ENCODE measurements at places on chromosomes 1 and 21. TPM values are rescaled to one million over a fixed set of nuclear protein-coding genes. Genes with fewer than 3 reads are reported as not detected.
A peak's percentile ranks its signal among the peaks of the same experiment; 100 is the strongest.

DNA sequence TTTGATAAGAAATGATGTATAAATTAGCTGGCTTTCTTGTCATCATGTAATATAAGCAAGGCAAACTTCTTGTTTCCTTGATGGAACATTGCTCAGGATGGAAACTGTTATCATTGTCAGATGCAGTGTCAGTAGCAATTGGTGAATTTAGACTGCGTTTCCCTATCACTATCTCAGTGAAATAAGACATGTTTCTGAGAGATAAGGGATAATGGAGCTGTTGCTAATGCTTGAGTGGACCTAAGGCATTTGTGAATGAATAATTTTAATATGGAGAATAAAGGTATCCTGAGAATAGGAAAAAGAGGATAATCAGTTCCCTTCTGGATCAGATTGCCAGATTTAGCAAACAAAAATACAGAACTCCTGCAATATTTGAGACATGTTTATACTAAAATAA is 160.9 kb downstream of the HLX start:
- H3K27me3 ChIP-seq: no peaks in the 10 kb centered on the region
- no peaks in the 10 kb centered on the region for H3K4me1 ChIP-seq
- no peaks in the 10 kb centered on the region for H3K36me3 ChIP-seq
- H3K4me3 ChIP-seq: no peak overlapping the region
- no peak overlapping the region for H3K27ac ChIP-seq
- DNase-seq: no peak

GRCh38 chr1:182149411-182149965 is 88.0 kb upstream of the ZNF648 start:
- H3K27me3 ChIP-seq: no peaks in the 10 kb centered on the region
- no peak overlapping the region for H3K4me3 ChIP-seq
- no peaks in the 10 kb centered on the region for H3K4me1 ChIP-seq

- H3K27me3 ChIP-seq: peaks cover 85% of the 10 kb centered on the region
- H3K4me1 ChIP-seq: no peaks in the 10 kb centered on the region
- H3K36me3 ChIP-seq: no peaks in the 10 kb centered on the region
These were observed 80.6 kb downstream of the DISP3 start for GRCh38 chr1:11559591-11559970.

- peaks cover 6% of the 10 kb centered on the region for H3K4me1 ChIP-seq
- H3K27me3 ChIP-seq: no peaks in the 10 kb centered on the region
- no peak overlapping the region for H3K27ac ChIP-seq
- H3K36me3 ChIP-seq: no peaks in the 10 kb centered on the region
- no peak for DNase-seq
These were observed 5.1 kb downstream of the IBA57 start for GRCh38 chr1:228170666-228171065.

DNA sequence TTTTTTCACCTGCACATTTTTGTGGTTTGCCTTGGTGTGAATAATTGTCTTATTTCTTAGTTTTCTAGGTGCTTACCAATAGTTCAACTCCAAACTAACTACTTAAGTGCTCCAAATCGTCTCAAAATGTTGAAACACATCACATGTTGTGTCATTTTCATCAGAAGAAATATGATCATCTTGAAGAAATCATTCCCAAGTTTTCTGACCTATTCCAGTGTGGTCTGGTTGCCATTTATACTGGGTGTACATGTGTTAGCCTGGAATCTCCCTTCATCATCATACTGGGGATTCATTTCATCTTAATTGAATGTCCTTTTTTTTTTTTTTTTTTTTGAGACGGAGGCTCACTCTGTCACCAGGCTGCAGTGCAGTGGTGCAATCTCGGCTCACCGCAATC is 67.0 kb downstream of the EIF2B3 start:
- no peak overlapping the region for H3K27ac ChIP-seq
- no peaks in the 10 kb centered on the region for H3K4me1 ChIP-seq
- H3K36me3 ChIP-seq: no peaks in the 10 kb centered on the region
- DNase-seq: no peak

DNA sequence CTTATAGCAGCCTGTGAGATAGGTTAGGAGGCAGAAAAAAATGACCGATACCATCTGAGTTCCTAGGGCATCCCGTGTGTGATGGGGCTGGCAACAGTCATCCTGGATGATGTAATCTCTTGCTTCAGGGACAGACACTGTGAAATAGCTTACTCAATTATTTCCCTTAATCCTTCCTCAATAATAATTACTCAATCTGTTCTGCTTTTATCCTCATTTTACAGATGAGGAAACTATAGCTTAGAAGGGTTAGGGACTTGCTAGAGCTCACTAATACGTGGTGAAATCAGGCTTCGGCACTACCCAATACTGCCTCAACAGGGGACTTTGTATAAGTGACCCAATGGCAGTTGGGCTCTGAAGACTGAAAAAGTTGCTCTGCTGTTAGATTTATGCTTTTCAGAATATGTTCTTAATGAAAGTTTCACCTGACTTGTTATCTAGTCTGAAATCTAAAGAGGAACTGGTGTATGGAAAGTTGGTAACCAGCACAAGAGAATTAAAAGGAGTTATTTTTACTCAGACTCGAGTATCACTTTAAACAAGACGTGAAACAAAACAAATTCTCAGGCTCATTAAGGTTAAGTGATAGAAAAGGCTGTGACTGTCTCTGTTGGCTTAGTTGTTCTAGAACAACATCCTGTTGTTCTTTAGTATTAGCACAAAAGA is 14.4 kb downstream of the CD55 start:
- no peaks in the 10 kb centered on the region for H3K36me3 ChIP-seq
- H3K27me3 ChIP-seq: peaks cover 14% of the 10 kb centered on the region
- H3K4me3 ChIP-seq: no peak overlapping the region
- DNase-seq: peak; percentile 11
- no peaks in the 10 kb centered on the region for H3K4me1 ChIP-seq

DNA sequence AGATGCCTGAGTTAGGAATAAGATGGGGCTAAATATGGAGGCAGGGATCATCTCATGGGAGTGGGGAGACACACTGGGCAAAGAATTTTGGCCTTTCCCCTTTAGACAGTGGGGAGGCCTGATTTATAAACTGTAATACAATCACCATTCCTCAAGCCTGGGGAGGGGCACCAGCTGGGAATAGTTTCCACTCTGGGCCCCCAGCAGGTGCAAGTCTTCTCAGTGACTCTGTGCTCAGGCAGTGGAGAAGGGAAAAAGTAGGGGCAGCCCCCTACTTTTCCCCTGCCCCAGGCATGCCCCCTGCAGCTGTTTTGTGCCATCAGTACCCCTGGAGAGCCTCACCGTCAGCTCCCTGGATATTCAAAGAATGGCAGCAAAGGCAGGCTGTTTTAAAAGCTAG is 19.1 kb downstream of the COA7 start:
- no peaks in the 10 kb centered on the region for H3K27me3 ChIP-seq
- H3K36me3 ChIP-seq: no peaks in the 10 kb centered on the region
- H3K4me3 ChIP-seq: no peak overlapping the region
- H3K4me1 ChIP-seq: peaks cover 12% of the 10 kb centered on the region
- no peak overlapping the region for H3K27ac ChIP-seq
- no peak for DNase-seq

DNA sequence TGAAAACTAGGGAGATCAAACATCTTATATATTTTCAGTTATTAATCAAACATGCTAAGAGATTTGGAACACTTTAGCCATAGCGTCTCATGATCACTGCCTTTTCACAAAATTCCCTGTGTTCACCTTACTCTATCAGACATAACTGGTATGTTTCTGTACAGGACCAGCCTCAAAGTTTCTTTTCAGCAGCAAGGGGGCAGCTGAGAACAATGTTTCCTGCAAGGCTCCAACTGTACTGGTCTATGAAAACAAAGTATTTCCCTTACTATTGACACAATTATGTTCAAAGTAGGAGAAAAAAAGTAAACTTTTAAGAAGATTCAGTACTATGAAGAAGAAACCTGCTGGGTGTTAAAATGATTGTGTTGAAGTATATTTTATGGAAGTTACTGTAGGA is 98.5 kb downstream of the ATF6 start:
- H3K27ac ChIP-seq: no peak overlapping the region
- DNase-seq: peak; percentile 33
- no peaks in the 10 kb centered on the region for H3K27me3 ChIP-seq
- H3K4me1 ChIP-seq: peaks cover 5% of the 10 kb centered on the region
- H3K36me3 ChIP-seq: peaks cover 7% of the 10 kb centered on the region

GRCh38 chr1:2810899-2811532 is 9.5 kb upstream of the TTC34 start:
- H3K27me3 ChIP-seq: peaks cover 18% of the 10 kb centered on the region
- H3K36me3 ChIP-seq: no peaks in the 10 kb centered on the region
- DNase-seq: no peak
- H3K27ac ChIP-seq: no peak overlapping the region

DNA sequence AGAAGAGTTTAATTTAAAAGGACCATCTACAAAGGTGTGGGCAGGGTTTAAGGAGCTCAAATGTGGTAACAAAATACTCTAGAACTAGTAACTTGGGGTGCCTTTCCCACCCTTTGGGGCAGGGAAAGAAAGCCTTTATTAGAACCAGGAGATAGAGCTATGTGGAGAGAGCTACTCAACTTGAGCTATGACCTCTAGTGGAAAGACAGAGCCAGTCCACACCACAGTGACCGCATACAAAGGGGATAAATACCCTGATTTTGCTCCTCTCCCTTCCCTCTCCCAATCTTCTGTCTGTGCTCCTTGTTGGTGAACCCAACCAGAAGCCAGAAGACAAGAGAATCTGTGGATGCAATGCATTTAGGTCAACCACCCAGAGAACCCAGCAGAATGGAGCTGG is 54.4 kb upstream of the JAK1 start:
- H3K4me3 ChIP-seq: no peak overlapping the region
- peaks cover 19% of the 10 kb centered on the region for H3K4me1 ChIP-seq
- no peak for DNase-seq
- no peaks in the 10 kb centered on the region for H3K36me3 ChIP-seq
- no peaks in the 10 kb centered on the region for H3K27me3 ChIP-seq

- DNase-seq: no peak
- H3K27ac ChIP-seq: no peak overlapping the region
- no peaks in the 10 kb centered on the region for H3K36me3 ChIP-seq
- no peaks in the 10 kb centered on the region for H3K4me1 ChIP-seq
These were observed 111.1 kb downstream of the CLEC20A start for GRCh38 chr1:178385662-178386061.

DNA sequence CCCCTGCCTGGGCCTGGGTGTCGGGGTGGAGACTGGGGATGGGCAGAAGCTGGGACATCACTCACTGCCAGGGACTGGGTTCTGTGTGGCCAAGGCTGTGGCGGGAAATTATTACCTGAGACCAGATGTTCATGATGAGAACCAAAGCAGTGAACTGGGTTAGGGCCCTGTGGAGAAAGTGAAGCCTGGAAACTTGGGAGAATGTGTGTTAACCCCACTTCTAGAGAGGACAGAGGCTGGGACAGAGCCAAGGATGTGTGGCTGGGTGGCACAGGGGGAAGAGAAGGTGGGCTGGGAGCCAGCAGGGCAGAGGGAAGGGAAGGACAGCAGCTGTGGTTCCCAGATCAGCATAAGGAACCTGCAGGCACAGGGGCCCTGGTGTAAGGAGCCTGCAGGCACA is 31.3 kb downstream of the CNIH3 start:
- DNase-seq: no peak
- H3K36me3 ChIP-seq: no peaks in the 10 kb centered on the region

DNA sequence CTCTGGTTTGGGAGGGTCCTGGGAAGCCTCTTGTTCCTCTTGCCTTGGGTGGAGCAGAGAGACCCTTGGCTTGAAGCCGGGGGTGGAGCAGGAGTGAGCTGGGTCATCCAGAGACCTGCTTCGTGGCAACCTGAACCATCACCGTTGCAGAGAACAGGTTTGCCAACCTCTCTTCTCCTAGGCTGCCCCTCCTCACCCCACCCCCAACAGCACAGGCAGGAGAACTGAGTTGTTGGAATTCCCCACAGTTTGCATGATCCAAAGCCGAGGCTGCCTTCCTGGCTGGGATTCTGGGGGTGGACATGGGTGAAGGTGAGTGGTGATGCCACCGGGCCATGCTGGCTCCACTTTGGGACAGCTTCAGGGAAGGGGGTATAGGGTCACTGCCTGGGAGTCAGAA is 2.2 kb downstream of the WNT4 start:
- H3K27ac ChIP-seq: no peak overlapping the region
- H3K4me3 ChIP-seq: no peak overlapping the region
- H3K4me1 ChIP-seq: no peaks in the 10 kb centered on the region
- no peak for DNase-seq
- H3K36me3 ChIP-seq: no peaks in the 10 kb centered on the region
- H3K27me3 ChIP-seq: peaks cover 25% of the 10 kb centered on the region

GRCh38 chr1:41894808-41895483 is 23.8 kb downstream of the HIVEP3 start:
- H3K4me1 ChIP-seq: no peaks in the 10 kb centered on the region
- DNase-seq: no peak
- H3K27me3 ChIP-seq: no peaks in the 10 kb centered on the region
- no peaks in the 10 kb centered on the region for H3K36me3 ChIP-seq

DNA sequence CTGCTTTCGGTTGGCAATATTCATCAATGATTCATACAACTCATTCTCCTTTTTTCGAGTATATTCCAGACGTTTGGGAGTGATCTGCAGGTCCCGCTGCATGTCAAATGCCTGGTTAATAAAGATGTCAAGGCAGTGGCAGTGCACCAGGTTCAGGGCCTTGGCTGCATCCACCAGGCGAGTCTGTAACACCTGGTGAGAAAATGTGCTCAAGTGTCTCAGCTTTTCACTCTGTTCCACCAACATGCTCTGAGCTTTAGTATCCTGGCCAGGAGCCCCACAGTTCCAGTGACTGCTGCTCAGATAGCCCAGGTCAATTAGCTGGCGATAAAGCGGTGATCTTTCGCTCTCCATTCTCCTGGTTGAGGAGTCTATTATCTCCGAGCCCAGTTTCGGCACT is 42.3 kb downstream of the DSTYK start:
- H3K27ac ChIP-seq: no peak overlapping the region
- no peak for DNase-seq
- H3K4me3 ChIP-seq: no peak overlapping the region
- no peaks in the 10 kb centered on the region for H3K4me1 ChIP-seq
- H3K36me3 ChIP-seq: peaks cover 2% of the 10 kb centered on the region
- no peaks in the 10 kb centered on the region for H3K27me3 ChIP-seq

- H3K4me1 ChIP-seq: peaks cover 11% of the 10 kb centered on the region
- H3K27me3 ChIP-seq: no peaks in the 10 kb centered on the region
- H3K36me3 ChIP-seq: no peaks in the 10 kb centered on the region
- H3K4me3 ChIP-seq: no peak overlapping the region
- DNase-seq: peak; percentile 42
These were observed 89.3 kb downstream of the ITPKB start for GRCh38 chr1:226649780-226650179.

DNA sequence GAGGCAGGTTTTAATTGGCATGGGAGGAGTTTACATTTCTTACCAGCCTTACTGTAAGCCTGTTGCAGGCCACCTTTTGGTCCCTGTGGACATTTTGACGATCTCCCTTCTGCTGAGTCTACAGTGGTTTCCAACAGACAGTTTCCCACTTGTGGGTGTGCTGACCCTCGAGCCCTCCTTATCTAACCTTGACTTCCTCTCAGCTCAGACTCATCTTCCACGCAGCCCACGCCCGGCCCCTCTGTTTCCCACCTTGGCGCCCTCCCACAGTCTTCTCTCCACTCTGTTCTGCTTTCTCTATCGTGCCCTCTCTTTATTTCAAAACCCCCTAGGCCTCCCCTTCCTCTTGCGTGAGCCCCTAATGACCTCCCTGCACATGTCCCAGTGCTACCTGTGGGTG is 6.1 kb upstream of the ARL8A start:
- no peaks in the 10 kb centered on the region for H3K36me3 ChIP-seq
- no peak overlapping the region for H3K27ac ChIP-seq
- H3K4me3 ChIP-seq: no peak overlapping the region
- peaks cover 4% of the 10 kb centered on the region for H3K4me1 ChIP-seq

BARHL2 gene
- 120 TPM for total RNA-seq

ATP1A4 gene
- total RNA-seq: not detected

IL20 gene
- total RNA-seq: not detected

OLFML3 gene
- total RNA-seq: 349 TPM

SPRR2E gene
- total RNA-seq: not detected

WDR64 gene
- not detected for total RNA-seq

IFI6 gene
- 18.7 TPM for total RNA-seq

Data from A673 (cell line).